Endothelial cell of umbilical vein (primary cell): ENCODE measurements at places on chromosomes 7 and 10.

DNA sequence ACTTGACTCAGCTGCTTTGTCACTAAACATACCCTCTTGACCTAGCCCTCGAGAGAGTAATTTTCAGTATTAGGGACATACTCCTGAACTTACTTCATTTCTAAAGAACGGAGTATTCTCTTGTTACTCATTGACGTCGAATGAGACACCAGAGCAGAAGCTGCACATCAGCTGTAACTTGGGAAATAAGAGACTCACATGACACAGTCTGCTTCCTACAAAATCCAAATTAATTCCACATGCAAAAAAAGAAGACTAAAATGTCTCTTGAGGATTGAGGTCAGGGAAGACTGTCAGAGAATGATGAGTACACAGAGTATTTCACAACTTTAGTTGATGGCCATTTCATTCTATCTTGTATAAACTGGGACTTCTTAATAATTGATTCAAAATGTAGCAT, 114.7 kb upstream of the EGFR start:
- no peak for DNase-seq

DNA sequence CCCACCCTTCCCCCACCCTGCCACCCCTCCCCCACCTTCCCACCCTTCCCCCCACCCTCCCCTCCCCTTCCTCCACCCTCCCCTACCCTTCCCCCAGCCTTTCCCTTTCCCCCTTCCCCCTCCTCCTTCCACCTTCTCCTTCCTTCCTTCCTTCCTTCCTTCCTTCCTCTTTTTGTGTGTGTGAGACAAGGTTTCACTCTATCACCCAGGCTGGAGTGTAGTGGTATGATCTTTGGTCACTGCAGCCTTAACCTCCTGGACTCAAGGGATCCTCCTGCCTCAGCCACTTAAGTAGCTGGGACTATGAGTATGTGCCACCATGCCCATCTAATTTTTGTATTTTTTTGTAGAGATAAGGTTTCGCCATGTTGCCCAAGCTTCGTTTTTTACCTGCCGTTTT, 35.2 kb downstream of the CYP17A1 start:
- no peak for DNase-seq

- no peak for DNase-seq
These were observed 311.2 kb downstream of the RNLS start for GRCh38 chr10:88271761-88272543.

DNA sequence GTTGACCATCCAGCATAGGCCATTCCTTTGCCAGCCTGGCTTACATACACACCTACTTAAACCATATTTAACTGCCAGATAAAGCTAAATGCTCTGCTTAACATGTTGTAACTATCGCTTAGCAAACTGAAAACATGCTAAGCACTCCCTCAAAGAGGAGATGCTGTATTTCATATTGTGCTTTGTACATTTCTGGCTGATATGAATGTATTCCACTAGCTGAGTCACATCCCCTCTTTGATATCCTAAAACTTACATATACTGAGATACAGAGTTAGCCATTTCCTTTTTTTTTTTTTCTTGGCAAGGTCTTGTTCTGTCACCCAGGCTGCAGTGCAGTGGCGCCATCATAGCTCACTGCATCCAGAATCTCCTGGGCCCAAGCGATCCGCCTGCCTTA, 99.4 kb downstream of the TPST1 start:
- peak; percentile 88 for DNase-seq

DNA sequence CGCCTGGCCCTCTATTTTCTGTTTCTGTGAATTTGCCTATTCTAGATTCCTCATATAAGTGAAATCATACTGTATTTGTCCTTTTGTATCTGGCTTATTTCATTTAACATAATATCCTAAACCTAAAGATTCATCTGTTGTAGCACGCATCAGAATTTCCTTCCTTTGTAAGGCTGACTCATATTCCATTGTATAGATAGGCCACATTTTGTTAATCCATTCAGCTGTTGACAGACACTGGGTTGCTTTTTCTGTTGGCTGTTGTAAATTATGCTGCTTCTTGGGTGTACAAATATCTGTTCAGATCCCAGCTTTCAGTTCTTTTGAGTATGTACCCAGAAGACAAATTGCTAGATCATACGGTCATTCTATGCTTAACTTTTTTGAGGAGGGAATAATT, 28.8 kb upstream of the CUL1 start:
- peak; percentile 70 for DNase-seq

- peak; percentile 64 for DNase-seq
These were observed at the start of gene EGFR for GRCh38 chr7:55018361-55019190. TSS of gene EGFR (plus strand) at chr7:55019017. CDS start at chr7:55019278, 261 bp downstream.

GRCh38 chr7:80139236-80139635, 4.6 kb downstream of the GNAI1 start:
- peak; percentile 39 for DNase-seq

- no peak for DNase-seq
These were observed 63.2 kb upstream of the PHF14 start for GRCh38 chr7:10910447-10910846.

DNA sequence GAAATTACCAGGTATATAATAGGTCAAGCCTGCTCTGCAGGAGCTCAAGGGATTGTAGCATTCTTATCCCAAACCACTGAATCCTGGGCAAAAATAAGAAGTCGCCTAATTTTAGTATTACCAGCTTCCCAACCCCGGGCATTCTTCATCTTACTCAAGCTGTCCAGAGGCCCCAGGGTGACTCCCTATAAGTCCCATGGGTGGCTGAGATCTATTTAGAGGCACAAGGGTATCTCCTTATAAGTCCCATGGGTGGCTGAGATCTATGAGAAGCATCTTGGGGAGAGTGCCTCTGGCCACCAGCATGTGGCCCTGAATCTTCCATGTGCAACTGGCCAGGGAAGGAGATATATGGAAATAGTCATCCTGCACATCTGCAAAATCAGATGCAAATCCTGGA, 38.9 kb downstream of the PRSS2 start:
- DNase-seq: no peak

- no peak for DNase-seq
These were observed 70.4 kb downstream of the FAM171A1 start for GRCh38 chr10:15300697-15301096.

GRCh38 chr7:15430191-15430590, 131.6 kb downstream of the AGMO start:
- no peak for DNase-seq

DNA sequence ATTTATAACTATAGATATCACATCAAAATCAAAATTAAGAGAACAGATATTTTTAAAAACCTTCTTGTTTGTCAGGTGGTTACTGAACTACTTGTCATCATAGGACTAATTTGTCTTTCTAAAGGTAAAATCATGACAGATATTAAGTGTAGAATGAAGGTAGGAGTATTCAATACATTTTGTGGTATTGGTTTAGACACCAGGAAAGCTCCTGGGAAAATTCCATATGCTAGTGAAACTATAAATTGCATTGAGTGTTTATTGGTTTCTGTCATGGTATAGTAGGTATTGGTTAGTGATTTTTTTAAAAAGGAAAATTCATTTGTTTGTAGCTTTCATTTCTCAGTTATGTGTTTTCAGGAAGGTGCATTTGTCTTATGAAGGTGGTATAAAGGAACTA, 132.7 kb downstream of the KCND2 start:
- DNase-seq: no peak

GRCh38 chr7:81161451-81162075, 242.7 kb upstream of the SEMA3C start:
- DNase-seq: no peak

DNA sequence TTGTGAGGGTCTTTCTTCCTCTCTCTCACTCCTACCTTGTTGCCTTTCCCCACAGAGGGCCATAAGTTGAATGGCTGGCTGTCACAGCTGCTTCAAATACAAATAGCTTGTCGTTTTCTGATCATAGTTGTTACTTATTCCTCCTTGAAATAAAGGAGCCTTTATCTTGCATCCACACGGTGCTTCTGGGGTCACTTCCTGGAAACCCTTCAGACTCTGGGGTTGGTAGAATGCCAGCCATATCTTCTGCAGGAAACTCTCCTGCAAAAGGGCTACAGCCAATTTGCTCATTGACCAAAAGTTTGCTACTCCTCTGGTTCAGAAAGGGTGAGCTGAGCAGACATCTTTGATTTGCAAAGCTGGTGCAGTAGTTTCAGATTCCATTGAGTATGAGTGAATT, 70.4 kb downstream of the FAM185A start:
- DNase-seq: peak; percentile 89

GRCh38 chr10:33150889-33151288, 183.6 kb downstream of the NRP1 start:
- no peak for DNase-seq

DNA sequence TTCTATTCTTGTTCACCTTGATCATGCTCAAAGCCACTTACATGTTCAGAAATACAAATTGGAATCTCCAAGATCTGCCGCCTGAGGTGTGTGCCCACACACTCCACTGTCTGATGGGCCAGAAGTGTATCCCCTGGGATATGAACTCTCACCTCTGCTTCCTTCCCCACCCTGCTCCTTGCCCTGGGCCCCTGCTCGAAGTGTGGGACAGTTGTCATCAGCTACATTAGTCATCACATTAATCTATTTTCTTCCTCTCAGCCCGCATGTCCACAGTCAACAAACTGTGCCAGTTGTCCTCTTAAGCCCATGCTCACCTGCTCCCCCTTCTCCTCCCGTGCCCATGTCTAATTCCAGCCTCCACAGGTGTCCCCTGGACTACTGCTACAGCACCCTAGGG, 154.7 kb downstream of the PTPN20 start:
- no peak for DNase-seq

- DNase-seq: no peak
These were observed 4.0 kb downstream of the CDCA7L start for GRCh38 chr7:21941611-21942141.

DNA sequence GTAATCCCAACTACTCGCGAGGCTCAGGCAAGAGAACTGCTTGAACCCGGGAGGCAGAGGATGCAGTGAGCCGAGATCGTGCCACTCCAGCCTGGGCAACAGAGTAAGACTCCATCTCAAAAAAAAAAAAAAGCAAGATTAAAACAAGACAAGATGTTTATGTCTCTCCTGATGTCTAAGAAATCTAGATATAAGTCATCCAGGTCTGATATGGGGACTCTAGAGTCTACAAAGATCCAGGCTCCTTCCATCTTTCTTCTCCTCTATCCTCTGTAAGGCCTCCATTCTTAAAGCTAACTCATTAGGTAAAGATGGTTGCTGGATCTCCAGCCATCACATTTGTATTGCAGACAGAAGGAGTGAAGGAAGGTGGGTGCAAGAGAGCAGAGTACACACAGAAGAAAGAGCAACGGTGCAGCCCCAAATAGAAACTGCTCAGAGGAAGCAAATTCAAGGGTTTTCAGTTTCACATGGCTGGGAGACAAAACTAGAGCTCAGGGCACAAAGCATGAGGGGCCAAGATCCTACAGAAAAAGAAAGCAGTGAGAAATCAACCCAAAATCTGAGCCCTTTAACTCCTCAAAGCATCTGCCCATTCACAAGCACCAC, 57.6 kb downstream of the USP6NL start:
- no peak for DNase-seq

- peak; percentile 79 for DNase-seq
These were observed 64.8 kb upstream of the DNAJB6 start for GRCh38 chr7:157271991-157272324.
